ENCODE measurements at places on chromosomes 6 and 20.
A peak's percentile ranks its signal among the peaks of the same experiment; 100 is the strongest.

- no peaks in the 10 kb centered on the region for H3K4me1 ChIP-seq
- H3K27ac ChIP-seq, result no peak overlapping the region
- no peak for DNase-seq
- H3K4me3 ChIP-seq, result no peak overlapping the region
- no peaks in the 10 kb centered on the region for H3K36me3 ChIP-seq
These were observed 87.1 kb downstream of the PSMG4 start for GRCh38 chr6:3345836-3346235.

DNA sequence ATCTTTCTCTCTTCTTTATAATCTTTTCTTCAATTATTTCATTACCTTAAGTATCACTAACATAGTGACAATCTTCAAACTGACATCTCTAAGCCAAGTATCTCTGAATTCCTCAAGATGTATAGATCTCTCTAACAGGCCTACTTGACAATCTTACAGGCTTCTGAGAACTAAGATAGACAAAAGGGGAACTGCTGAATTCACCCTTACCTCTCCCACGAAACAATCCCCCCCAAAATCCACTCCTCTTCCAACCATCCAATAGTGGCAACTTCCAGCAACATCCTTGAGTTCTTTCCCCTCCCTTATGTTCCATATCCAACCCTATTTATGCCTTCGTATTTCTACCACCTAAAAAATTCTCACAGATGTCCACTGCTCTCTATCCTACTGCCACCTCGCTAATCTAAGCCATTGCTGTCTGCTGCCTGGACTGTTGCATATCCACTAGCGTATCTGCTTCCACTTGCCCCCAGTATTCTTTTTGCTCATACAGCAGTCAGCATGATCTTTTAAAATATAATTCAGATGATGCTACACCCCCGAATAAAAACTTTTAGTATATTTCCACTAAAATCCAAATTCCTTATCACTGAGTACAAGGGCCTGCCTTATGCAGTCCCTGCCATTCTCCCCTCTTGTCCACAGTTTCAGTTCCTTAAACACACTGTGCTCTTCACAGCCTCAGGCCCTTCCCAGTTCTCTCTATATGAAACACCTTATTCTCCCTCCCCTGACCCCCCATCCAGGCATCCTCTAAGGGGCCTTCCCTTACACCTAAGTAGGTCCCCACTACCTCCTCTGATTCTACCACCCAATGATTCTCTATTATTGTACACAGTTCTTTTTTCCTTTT is 8.0 kb downstream of the REPS1 start:
- H3K27ac ChIP-seq, result no peak overlapping the region
- H3K36me3 ChIP-seq, result no peaks in the 10 kb centered on the region
- no peak for DNase-seq

DNA sequence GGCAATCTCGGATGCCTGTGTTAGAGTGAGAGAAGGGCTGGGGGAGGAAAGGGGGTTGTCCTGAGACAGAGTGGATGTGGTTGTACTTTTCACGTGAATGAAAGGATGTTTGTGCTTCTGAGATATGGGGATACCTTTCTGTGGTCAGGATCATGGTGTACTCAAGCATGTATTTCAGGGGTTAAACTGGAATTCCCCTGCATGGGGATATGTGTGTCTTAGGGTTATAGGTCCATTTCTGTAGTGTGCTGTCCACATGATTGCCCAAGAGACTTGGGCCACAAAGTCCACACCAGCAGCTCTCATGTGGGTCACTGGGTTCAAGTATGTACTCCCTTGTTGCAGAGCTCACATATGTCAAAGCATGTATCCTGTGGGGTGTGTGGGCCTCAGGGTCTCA is 10.5 kb downstream of the SYNGAP1 start:
- no peak for DNase-seq
- H3K4me1 ChIP-seq, result peaks cover 68% of the 10 kb centered on the region
- H3K4me3 ChIP-seq, result peak overlapping the region; percentile 84

DNA sequence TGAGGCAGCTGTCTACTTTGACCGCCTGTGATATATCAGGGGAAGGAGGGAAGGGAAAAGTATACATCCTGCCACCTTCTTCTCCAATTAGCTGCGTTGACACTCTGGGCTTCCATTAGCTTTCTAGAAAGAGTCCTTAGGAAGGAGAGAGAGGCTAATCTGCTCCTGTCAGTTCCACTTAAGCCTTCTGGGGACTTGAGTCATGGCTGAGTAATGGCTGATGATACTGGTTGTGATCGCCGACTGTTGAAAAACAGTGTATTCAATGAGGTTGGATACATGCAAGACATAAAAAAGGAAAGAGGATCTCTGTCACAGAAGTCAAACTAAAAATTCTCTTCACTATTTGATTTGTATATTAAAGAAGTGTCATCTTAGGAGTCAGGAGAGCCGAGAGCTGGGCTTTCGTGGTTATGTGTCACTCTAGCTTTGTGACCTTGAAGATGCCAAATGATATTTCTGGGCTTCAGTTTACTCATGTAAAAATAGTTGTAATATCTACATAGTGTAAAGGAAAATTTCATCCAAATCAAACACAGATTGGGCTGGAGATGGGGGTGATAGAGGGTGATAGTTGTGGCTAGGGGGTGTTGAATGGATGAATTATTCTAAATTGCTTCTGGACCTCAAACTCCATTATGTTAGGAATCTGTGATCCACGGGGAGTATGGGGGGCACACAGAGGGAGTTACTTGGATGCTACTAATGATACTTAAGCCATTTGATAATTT is 189.0 kb downstream of the UST start:
- H3K27me3 ChIP-seq, result peaks cover 13% of the 10 kb centered on the region
- no peak overlapping the region for H3K27ac ChIP-seq
- no peaks in the 10 kb centered on the region for H3K36me3 ChIP-seq
- no peak for DNase-seq

- peaks cover 12% of the 10 kb centered on the region for H3K27me3 ChIP-seq
- DNase-seq, result no peak
- H3K27ac ChIP-seq, result no peak overlapping the region
- no peaks in the 10 kb centered on the region for H3K36me3 ChIP-seq
- no peak overlapping the region for H3K4me3 ChIP-seq
- peaks cover 6% of the 10 kb centered on the region for H3K4me1 ChIP-seq
These were observed 12.4 kb downstream of the CST3 start for GRCh38 chr20:23625236-23625964.

GRCh38 chr6:71239694-71240093 is 48.9 kb upstream of the OGFRL1 start:
- H3K27ac ChIP-seq, result no peak overlapping the region
- no peak for DNase-seq
- H3K4me1 ChIP-seq, result no peaks in the 10 kb centered on the region

DNA sequence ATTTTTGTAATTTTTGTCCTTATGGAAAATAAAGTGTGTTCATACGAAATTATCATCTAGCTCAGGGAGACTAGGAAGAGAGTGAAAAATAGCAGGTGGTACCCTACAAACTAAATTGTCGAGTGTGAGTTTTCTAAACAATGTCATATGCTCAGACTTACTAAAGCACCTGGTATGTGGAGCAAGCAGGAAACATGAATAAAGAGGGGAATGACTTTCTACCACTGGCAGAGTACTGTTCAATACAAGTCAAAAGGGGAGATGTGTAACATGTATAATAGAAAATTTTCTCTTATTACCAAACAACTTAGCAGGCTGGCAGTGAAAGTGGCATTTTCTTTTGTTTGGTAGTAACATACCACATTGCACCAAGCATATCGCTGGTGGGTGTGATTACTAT is 36.1 kb downstream of the CTNNBL1 start:
- no peaks in the 10 kb centered on the region for H3K27me3 ChIP-seq
- no peak overlapping the region for H3K4me3 ChIP-seq
- peaks cover 15% of the 10 kb centered on the region for H3K36me3 ChIP-seq
- H3K4me1 ChIP-seq, result no peaks in the 10 kb centered on the region

DNA sequence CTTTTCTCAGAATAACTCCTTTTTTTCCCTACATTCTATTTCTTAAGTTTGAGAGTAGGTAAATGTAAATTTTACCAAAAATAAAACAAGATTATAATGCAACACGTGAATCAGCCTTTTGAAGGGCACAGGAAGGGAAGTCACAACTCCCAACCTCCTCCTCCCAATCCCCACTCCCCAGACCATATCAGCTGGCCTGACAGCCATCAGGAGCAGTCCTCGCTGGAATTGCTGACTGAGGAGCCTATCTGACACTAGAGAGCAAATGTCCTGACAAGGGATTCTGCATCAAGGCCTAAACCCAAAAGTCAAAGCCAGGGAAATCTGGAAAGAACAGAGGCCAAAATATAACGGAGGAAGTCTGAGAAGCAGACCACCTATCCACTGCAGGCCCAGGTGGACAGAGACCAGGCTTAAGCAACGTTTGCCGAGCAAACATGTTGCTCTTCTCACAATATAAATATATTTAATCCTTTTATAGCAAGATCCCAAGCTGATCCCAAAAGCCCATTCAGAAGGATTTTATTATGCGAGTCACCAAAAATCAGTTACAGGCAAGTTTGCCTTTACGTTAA is 2.5 kb downstream of the RRAGD start:
- no peak overlapping the region for H3K27ac ChIP-seq
- H3K4me3 ChIP-seq, result no peak overlapping the region
- H3K27me3 ChIP-seq, result peaks cover 54% of the 10 kb centered on the region
- DNase-seq, result no peak

GRCh38 chr20:16608277-16608650 is 35.0 kb upstream of the KIF16B start:
- no peaks in the 10 kb centered on the region for H3K36me3 ChIP-seq
- no peak overlapping the region for H3K4me3 ChIP-seq
- DNase-seq, result no peak
- no peak overlapping the region for H3K27ac ChIP-seq

GRCh38 chr6:85691478-85691877 is 48.8 kb upstream of the SYNCRIP start:
- no peaks in the 10 kb centered on the region for H3K4me1 ChIP-seq
- H3K27me3 ChIP-seq, result peaks cover 11% of the 10 kb centered on the region
- H3K4me3 ChIP-seq, result no peak overlapping the region
- no peak for DNase-seq
- peaks cover under 1% of the 10 kb centered on the region for H3K36me3 ChIP-seq

DNA sequence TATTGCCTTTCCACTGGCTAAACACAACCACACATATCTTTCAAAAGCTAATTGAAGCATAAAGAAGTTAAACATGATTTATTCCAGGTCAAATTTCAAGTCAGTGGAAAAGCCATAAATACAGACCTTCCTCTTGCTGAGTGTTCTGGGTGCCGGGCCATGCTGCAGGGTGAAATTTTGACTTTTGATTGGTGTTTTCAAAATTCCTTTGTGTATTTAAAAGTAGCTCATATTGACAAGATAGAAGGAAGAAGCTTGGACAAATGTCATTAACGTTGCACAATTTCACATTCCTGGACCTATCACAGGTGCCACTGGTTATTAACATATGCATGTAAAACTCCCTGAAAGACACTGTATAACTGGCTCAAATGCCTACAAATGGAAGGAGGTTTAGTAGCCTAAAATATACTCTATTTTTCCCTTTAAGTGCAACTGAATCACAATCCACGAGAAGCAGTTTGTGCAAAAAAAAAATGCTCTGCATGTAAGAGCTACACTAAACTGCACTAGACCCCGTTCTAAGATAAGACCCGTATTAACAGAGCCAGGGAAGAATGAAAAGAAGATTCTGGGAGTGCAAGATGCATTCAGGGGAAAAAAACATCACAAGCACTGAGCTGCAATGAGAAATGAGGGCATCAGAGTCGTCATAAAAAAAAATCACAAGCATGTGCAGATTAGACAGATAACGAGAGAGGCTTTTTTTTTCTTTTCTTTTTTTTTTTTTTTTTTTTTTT is 30.4 kb downstream of the ATXN1 start:
- H3K27me3 ChIP-seq, result no peaks in the 10 kb centered on the region
- DNase-seq, result no peak
- peak overlapping the region; percentile 53 for H3K4me3 ChIP-seq
- peaks cover 30% of the 10 kb centered on the region for H3K36me3 ChIP-seq

GRCh38 chr20:57824909-57825308 is 115.1 kb upstream of the PMEPA1 start:
- no peak overlapping the region for H3K4me3 ChIP-seq
- H3K27me3 ChIP-seq, result no peaks in the 10 kb centered on the region
- no peaks in the 10 kb centered on the region for H3K36me3 ChIP-seq
- H3K4me1 ChIP-seq, result no peaks in the 10 kb centered on the region

DNA sequence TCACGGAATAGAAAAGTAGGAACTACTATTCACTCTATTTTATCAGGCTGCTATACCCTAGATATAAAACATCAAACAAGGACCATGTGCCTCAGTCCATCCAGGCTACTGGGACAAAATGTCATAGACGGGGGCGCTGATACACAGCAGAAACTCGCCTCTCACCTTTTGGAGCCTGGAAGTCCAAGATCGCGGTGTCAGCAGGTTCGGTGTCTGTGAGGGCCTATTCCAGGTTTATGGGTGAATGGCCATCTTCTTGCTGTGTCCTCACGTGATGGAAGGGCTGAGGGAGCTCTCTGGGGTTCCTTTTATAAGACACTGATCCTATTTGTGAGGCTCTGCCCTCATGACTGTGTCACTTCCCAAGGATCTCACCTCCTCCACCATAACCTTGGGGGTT is 89.5 kb downstream of the DLL1 start:
- H3K4me3 ChIP-seq, result no peak overlapping the region
- H3K27me3 ChIP-seq, result peaks cover 9% of the 10 kb centered on the region
- H3K27ac ChIP-seq, result no peak overlapping the region
- H3K36me3 ChIP-seq, result peaks cover 3% of the 10 kb centered on the region
- DNase-seq, result peak; percentile 9
- H3K4me1 ChIP-seq, result peaks cover 13% of the 10 kb centered on the region

DNA sequence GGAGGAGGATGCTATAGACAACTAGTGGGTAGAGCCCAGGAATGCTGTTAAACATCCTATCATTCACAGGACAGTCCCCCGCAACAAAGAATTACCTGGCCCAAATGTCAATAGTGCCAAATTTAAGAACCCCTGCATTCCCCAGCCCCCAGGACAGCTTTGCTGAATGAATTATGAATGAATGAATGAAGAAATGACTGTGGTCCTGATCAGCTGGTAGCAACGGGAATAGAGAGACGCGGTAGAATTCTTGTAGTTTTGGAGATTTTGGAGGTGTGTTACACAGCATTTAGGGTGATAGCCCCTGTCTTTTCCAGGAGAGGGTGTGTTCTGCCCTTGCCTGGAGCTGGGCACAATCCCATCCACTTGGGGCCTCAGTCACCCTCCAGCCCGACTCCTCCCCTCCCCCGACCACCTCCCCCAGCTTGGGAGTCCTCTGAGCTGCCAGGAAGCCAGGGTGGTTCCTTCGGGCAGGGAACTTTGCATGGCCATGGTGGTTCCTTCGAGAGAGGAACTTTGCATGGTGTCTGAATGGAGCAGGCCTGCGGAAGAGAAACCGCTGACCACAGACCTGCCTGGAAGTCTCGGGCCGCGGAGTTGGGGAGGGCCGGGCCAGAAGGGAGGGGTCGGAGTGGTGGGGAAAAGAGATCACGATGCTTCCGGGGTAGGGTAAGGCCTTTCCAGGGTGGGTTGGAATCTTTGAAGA is 1.0 kb upstream of the HCK start:
- no peaks in the 10 kb centered on the region for H3K36me3 ChIP-seq
- peaks cover 46% of the 10 kb centered on the region for H3K27me3 ChIP-seq
- peaks cover 19% of the 10 kb centered on the region for H3K4me1 ChIP-seq
- no peak overlapping the region for H3K27ac ChIP-seq
- H3K4me3 ChIP-seq, result peak overlapping the region; percentile 32
- DNase-seq, result no peak
